ENCODE measurements at places on chromosomes 16 and 17.

DNA sequence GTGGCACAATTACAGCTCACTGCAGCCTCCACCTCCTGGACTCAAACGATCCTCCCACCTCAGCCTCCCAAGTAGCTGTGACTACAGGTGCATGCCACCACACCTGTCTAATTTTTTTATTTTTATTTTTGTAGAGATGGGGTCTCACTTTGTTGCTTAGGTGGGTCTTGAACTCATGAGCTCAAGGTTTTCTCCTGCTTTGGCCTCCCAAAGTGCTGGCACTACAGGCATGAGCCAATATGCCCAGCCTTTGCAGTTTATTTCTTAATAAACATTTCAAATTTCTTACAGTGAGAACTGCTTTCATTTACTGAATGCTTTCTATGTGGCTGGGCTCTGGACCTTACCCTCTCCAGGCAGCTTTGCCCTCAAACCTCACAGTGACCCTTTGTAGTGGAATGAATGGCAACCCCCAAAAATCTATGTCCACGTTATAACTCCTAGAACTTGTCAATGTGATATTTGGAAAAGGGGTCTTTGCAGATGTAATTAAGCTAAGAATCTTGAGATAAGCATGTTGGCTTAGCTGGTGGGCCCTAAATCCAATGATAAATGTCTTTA, 1.6 kb upstream of the TNP2 start:
- no peak for DNase-seq

- no peak for DNase-seq
Measured at GRCh38 chr16:35585411-35585810, 2126.0 kb downstream of the TP53TG3F start.

DNA sequence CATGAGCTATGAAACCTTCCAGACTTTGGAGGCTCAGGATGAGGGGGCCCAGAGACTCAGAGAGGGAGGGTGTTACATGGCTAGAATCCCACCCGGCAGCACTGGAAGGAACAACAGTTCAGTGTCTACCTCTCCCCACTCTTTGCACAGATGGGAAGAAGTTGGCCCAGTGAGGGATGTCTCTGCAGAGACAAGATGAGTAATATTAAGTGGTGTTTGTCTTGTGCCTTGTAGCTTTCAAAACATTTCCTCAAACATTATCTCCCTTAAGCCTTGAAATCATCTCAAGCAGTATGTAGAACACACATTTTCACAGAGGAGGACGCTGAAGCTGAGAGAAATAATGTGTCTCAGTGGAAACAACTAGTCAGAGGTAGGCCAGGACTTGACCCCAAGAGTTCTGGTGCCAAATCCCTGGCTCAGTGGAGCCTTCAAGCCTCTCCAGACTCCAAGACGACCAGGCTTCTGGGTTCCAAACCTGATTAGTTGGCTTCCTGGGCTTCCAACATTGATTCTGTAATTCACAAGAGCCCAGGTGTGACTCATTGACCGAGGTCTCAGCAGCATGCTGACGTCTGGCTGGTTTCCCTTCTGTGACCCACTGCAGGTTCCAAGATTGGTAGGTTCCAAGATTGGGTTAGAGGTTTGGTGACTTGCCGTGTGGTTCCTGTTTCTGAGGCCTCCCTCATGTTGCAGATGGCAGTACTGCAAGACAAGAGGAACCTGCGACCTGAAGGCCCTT, 7.4 kb downstream of the RNF112 start:
- no peak for DNase-seq

DNA sequence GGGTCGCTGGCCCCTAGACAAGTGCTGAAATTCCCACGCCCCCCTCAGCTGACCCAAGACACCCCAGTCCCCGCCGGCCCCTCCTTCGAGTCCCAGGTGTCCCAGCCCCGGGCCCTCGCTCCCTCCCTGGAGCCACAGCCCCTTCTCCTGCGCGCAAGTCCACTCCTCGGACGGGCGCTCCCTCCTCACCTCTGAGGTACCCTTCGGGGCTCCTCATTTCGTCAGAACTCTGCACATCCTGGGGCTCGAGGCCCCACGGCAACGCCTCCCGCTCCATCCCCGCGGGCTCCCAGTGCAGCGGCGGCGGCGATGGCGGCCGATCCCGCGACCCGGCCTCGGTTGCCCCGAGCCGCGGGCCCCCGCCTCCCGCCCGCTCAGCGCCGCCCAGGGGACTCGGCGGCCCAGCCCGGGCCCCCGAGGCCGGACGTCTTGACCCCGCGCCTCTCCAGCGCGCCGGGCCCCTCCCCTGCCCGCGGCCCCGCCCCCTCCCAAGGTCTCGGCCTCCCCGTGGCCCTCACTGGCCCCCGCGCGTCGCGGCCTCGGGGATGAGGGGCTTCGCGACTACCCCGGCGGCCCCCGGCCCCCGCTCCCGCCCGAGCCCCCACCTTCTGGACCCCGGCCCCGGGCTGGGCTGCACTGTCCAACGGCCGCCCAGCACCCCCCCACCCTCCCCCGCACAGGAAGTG, at the start of gene ZNF768:
Gene ZNF768 (minus strand): TSS at position 430 of the 686 bp plus-strand sequence. CDS start 153 bp downstream, at position 277.
- peak; percentile 55 for DNase-seq

Data from retina (tissue), 1 donor.